Suprapubic skin (tissue), 4 donors: ENCODE measurements at places on chromosomes 4 and X. TPM values are rescaled to one million over a fixed set of nuclear protein-coding genes. Genes with fewer than 3 reads are reported as not detected.

DNA sequence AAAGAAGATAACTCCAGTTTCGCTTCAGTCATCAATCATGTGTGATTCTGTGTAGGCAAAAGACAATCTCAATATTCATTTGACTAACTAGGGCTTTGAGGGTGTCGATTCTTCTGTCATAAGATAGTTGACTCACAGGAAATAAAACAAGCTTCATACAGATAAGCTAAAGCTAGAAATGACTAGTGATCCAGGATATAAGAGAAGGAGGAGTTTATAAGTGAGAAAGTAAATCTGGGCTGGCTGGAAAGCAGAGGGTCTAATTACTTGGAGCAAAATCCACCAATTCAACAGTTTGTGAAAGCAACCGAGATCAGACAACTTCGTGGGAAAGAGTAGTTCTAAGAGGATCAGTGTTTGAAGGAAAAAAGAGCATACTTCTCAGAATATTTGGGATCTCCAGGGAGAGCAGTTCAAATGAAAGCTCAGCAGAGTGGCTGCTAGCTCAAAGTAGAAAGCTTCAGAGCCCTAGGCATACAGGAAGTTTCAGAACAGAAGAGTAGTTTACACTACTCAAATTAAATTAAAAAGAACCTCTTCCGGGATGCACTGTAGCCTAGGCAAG lies 429.3 kb downstream of the INPP4B start:
- DNase-seq: no peak

PITX2 gene
- total RNA-seq: 8.3 TPM

GRCh38 chrX:107626481-107626880 lies 1.8 kb upstream of the PRPS1 start:
- no peak for DNase-seq

DNA sequence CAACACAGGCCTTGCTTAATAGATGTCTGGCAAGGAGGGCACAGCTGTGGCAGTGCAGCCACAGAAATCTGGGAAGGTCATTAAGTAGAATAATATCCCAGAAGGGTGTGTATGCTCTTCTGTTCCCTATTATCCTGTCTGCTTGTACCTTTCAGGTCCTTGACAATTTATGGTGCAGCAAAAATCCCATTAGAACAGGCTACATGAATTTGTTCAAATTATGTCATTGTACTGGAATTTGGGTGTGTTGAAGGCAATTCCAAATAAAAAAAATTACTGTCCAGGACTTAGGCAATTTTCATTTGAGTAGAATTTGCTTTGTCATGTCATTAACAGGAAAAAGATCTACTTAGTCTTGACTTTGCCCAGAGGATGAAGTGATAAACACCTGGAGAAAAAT lies 192.1 kb downstream of the IDS start:
- DNase-seq: no peak

GLRA2 gene
- total RNA-seq: not detected

DNA sequence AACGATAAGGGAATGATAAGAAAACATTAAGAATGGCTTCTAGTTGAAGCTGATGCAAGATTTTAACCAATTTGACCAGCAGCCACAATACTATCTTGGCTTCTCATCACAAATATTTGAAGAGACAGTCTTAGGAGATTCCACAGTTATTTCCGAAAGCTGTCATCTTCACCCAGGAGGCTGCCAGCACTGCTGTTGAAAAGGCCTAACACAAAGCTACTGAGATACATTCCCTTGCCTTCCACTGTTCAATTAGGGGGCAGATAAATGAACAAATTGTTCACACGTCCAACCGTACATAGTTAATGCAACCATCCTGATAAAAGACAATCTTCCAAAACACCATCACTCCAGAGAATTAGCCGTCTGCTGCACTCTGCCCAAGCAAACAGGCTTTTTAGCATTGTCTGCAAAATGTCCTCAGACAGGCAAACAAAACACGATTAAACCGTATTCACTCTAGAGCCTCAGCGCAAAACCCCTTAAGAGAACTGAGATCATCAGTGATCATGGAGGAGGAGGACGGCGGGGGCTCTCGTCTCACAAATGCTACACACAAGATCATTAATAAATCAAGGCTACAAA lies 189.8 kb upstream of the PSAPL1 start:
- no peak for DNase-seq
